ENCODE measurements at places on chromosomes 13 and 19.

DNA sequence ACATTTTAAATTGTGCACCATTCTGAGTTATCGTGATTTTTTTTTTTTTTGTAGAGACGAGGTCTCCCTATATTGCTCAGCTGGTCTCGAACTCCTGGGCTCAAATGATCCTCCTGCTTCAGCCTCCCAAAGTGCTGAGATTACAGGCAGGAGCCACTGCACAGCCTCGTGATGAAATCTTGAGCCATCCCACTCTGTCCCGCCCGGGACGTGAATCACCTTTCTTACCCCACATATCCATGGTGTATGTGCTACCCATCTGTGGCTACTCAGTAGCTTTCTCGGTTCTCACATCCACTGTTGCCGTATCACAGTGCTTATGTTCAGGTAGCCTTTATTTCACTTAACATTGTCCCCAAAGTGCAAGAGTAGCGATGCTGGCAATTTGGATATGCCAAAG is 26.5 kb downstream of the PAK4 start:
- no peak for DNase-seq

DNA sequence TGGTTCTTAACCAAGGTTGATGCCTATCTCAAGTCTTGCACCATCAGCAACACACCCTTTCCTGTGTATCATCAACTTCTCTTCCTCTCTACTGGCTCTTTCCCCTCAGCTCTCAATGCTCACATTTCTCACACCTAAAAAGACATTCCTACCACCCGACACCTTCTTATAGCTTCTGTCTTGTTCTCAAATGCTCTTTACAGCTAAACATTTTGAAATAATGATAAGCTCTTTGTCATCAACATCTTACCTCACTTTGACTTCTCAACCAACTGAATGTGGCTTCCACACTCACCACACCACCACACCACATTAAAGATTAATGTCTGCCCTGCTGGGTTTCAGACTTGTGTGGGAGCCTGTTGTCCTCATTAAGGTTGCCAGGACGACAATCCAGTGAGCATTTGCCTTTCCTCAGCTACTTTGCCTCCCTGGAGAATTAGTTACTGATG is 67.8 kb downstream of the RXFP2 start:
- DNase-seq = no peak

DNA sequence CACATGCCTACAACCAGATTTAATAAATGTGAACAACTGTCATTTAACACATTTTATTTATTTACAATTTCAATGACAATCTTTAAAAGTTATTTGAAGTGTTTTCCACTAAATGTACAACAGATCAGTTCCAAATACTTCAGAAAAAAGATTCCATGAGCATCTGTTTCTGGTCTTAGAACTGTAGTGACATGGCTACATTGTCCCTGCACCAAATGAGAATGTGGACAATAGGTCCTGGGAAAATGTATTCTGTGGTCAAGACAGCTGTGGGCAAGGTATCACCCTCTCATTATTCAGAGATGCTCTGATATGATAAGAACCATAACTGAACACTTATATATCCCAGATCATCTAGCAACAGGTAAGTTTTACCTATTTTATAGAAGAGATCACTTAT is 43.7 kb downstream of the ELF1 start:
- DNase-seq = no peak

GRCh38 chr13:41408746-41409145 is 48.6 kb upstream of the RGCC start:
- no peak for DNase-seq

DNA sequence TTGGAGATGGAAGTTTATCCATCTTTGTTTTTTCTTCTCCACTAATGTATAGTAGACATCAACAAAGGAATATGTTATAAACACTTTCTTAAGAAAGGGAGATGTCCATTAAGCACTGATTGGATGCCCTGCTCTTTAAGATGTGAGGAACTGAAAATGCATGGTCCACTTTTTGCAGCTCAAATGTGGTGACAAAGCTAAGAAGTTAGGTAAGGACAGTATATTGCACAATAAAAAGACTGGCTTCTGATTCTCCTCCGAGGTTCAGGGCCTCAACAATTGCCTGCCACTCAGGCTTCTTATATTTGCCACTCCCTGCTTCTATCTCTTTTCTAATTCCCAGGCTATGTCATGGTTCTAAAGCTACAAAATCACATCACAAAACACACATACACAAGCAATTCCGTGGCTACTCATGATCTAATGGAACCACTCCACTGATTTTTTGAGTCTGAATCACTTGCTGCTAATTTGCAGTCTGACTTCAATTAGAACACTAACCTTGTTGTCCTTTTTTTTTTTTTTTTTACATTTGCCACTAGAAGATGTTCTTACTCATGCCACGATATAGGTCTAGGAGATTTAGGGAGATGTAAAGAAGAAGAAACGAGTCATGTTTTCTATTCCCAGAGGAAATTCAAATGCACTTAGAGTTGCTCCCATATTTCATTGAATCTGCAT is 29.6 kb upstream of the TNFSF11 start:
- no peak for DNase-seq

- no peak for DNase-seq
These were observed 41.0 kb downstream of the N4BP2L2 start for GRCh38 chr13:32497589-32497988.

DNA sequence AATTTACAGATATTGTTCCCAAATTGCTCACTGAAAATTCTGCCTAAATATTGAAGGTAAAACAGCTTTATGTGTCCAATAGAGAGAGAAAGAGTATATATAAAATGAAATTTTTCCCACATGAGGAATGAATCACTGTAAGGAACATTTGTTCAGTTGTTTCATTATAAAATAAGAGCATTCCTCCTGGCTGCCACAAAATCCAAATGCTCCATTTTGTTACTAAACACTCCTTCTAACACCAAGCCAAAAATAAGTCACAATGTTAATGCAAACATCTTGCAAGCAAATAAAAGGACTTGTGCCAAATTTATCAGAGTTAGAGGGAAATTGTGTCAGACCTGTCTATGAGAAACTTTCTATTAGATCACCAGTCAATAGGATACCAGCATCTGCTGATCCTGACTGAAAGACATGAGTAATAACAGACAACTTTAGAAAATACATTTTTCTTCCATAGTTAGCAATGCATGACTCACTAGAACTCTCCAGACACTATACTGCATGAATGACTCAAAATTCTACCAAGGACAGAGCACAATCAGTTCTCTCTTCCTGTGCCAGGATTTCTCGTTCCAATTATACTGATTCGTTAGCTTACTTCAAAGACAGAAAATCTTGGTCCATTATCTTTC is 83.5 kb upstream of the FNDC3A start:
- peak; percentile 17 for DNase-seq

DNA sequence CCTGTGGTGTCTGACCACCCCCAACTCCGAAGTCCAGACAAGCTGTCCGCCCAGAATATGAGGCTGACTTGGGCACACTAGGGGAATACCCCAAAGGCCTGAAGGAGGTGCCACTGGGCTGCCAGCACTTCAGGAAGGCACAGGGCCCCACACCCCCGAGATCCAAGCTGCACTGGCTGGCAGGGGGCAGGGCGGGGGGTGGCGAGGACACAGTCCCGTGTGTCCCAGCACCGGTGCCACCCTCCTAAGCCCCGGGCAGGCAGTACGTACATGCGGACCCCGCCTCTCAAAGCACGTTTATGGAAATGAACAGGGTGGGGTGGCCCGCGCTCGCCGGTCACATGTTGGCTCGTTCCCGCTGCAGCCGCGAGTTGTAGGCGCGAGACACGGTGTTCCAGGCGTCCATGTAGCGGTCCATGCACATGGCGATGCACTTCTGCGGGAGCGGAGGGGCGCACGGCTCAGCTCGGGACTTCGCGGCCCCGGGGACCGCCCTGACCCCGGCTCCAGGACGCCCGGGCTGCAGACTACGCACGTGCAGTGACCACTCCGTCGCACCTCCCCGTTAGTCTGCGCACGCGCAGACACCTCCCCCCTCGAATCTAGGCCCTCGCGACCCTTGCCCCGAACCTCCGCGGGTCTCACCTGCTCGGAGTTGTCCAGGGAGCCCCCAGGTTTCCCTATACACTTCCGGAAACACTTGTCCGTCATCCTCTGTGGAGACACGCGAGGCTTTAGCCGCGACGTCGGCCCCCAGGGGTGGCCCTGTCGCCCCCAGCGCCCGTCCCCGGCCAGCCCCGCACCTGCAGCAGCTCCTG is 566 bp downstream of the TIMM13 start:
- DNase-seq = peak; percentile 87

All from GM13977 (cell line).